ENCODE measurements at places on chromosomes 1 and 21. TPM values are rescaled to one million over a fixed set of nuclear protein-coding genes. Genes with fewer than 3 reads are reported as not detected.

The AGBL4 gene
- total RNA-seq: 1.8 TPM

The AGT gene
- total RNA-seq: 0.59 TPM

The ARHGEF11 gene
- total RNA-seq: 50.4 TPM

The FCRL1 gene
- 0.32 TPM for total RNA-seq

The DCST1 gene
- 0.66 TPM for total RNA-seq

The OPRD1 gene
- total RNA-seq: not detected

The PARK7 gene
- 205 TPM for total RNA-seq

The SYT2 gene
- 0.15 TPM for total RNA-seq

The LENEP gene
- not detected for total RNA-seq

The KIF2C gene
- 0.98 TPM for total RNA-seq

The COL16A1 gene
- 55.2 TPM for total RNA-seq

The SPRR4 gene
- not detected for total RNA-seq

The OR10K1 gene
- total RNA-seq: not detected

The CCDC190 gene
- total RNA-seq: not detected

The LMNA gene
- total RNA-seq: 367 TPM

The WNT2B gene
- total RNA-seq: 6.1 TPM

The SLAMF7 gene
- total RNA-seq: 0.48 TPM

The SLC2A5 gene
- total RNA-seq: 2.8 TPM

The ZRANB2 gene
- total RNA-seq: 92.4 TPM

The RAD54L gene
- total RNA-seq: 1.8 TPM

The FCRL4 gene
- under 0.01 TPM for total RNA-seq

The LCE1D gene
- total RNA-seq: not detected

The SIM2 gene
- 0.32 TPM for total RNA-seq

The TFF1 gene
- 0.98 TPM for total RNA-seq

The PLA2G2D gene
- not detected for total RNA-seq

The FAM151A gene
- total RNA-seq: 0.33 TPM

The SLC25A34 gene
- 1.3 TPM for total RNA-seq

The MTF1 gene
- total RNA-seq: 5.0 TPM

The ADPRS gene
- 39.7 TPM for total RNA-seq

The BRINP2 gene
- 2.9 TPM for total RNA-seq

The NME7 gene
- 16.7 TPM for total RNA-seq

The EFNA3 gene
- total RNA-seq: 1.6 TPM

The NTNG1 gene
- total RNA-seq: 5.7 TPM

The LORICRIN gene
- not detected for total RNA-seq

The MTARC1 gene
- total RNA-seq: 133 TPM

The ICOSLG gene
- 4.2 TPM for total RNA-seq

The KCNE2 gene
- not detected for total RNA-seq

The FAM72C gene
- 0.32 TPM for total RNA-seq

The TMEM81 gene
- total RNA-seq: 3.2 TPM

The SYT11 gene
- total RNA-seq: 5.0 TPM

The EFCAB7 gene
- 5.6 TPM for total RNA-seq

The MEGF6 gene
- 19.3 TPM for total RNA-seq

The PLPPR4 gene
- 0.80 TPM for total RNA-seq

The KIF21B gene
- total RNA-seq: 1.3 TPM

The FAM72D gene
- not detected for total RNA-seq

The CRP gene
- total RNA-seq: 0.48 TPM

The S100A7A gene
- total RNA-seq: not detected

The FABP3 gene
- 15.5 TPM for total RNA-seq

The ACTN2 gene
- not detected for total RNA-seq

Data from breast epithelium (tissue), 4 donors.